ENCODE measurements at places on chromosomes 5 and 9.
A peak's percentile ranks its signal among the peaks of the same experiment; 100 is the strongest.

- DNase-seq, result no peak
These were observed 296.9 kb downstream of the MSX2 start for GRCh38 chr5:175021321-175021720.

DNA sequence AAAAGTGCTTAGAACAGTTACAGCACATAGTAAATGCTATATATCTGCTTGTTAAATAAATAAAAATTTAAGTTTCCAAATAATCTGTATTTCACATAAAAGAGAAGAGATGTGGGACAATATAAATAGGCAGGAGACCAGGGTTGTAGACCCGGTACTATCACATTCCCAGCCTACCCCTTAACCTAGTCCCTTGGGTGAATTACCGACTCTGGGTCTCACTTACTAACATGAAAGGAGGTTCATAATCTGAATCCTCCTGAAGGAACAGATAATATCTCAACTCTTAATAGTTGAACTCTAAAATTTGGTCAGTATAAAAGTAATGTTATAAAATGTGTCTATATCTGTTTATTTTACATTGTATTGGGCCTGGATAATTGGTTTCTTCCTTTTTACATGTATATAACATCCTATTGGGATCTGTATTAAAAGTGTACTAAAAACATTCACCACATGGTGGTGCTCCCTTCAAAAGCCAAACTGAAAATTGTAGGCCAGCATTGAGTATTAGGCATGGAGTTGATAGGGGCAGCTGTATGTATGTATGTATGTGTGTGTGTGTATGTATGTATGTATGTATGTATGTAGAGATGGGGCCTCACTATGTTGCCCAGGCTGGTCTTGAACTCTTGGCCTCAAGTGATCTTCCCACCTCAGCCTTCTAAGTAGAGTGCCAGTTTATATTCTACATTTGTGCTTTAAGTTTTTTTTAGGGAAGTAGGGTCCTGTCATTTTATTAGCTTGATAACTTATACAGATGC lies 64.2 kb upstream of the ABL1 start:
- DNase-seq, result peak; percentile 87

DNA sequence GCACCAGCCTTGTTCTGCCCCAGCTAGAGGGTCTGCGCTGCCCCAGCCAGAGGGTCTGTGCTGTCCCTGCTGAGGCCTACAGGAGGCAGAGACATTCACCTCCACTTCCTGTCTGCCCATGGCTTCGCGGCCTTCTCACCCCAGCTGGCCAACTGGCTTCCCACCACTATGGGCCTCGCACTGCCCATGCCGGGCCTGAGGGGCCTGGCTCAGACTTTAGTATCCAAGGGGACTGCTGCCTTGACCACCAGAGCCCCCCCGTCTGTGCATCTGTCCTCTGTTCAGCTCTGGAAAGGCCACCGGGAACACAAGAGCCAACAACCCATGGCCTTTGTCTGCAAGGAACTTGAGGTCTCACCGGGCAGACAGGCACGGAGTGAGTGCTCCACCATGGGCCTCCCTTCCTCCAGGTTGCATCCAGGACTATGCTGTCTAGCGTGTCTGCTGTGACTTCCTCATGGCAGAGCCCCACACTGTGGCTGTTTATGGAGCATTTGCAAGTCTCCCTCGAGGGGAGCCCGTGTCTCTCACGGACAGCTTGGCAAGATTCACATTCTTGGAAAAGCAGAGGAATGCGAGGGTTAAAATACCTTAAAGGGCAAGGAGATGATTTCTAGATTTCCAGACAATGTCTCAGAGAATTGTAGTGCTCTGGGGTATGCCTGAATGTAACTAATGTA lies 1.7 kb downstream of the DCANP1 start:
- DNase-seq, result no peak

DNA sequence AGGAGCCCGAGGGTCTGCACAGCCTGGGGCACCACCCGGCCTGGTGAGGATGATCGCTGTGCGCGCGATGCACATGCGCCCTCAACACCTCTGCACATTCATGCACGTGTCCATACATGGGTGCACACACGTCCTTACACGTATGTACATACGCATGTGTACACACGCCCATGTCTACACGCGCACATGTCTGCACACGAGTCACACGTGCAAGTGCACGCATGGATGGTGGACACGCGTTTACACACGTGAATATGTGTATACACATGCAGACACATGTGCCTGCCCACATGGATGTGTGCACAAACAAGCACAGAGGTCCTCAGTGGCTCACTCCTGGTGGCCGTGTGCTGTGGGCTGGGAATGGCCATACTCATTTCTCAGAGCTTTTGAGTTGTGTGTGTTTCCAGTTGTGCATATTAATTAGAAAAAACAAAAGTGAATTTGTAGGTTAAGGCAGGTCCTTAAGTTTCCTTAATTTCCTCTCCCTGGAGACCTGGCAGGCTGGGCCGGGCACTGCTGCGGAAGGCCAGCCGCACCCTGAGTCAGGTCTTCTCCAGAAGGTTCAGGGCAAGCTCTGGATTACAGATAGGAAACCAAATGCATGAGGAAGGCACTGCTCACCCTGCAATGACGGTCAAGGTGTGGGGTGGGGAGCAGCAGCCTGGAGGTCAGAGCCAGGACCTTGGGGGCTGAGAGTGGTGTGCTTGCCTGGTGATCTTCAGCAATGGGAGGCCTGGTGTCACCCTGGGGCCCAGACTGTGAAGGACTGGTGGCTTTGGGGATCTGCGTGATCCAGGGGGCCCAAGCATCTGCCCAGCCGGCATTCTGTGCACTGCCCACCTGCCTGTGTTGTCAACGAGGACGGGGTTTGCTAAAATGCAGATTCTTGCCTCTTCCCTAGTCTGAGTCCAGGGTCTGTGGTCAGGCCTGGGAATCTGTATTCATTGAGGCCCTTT lies 1.3 kb upstream of the RNU6ATAC start:
- peak; percentile 50 for DNase-seq

GRCh38 chr5:122967625-122968024 lies 68.9 kb downstream of the PPIC start:
- no peak for DNase-seq

DNA sequence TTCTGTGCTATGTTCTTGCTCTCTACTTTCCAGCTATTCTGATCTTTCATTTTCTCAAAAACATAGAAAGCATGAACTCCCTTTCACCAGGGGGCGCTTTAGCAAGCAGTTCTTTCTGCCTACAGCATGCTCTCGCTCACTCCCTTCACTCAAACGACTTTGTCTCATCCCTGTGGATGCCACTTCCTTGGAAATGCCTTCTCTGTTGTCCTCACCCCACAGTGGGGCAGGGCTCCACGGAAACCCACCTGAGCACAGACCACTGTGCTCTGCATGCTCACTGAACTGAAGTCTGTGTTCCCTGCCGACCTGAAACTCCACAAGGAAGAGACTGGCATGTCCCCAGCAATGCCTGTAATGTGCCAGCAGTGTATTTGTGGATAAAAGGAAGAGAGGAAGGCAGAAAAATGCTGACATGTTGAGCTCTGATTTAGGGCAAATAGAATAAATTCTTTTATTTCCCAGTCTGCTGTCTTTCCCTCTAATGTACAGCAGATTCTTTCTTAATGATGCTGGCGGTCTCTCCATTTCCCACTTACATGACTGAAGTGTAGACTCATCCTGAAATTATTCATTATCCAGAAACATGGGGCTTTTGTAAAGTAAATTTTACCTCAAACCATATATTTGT lies 4.9 kb upstream of the ROR2 start:
- DNase-seq, result peak; percentile 73

GRCh38 chr9:109110329-109111021 lies 9.3 kb downstream of the TMEM245 start:
- peak; percentile 73 for DNase-seq
